Progenitor cell of endocrine pancreas (in vitro differentiated cells): ENCODE measurements at places on chromosomes 3 and 15.

DNA sequence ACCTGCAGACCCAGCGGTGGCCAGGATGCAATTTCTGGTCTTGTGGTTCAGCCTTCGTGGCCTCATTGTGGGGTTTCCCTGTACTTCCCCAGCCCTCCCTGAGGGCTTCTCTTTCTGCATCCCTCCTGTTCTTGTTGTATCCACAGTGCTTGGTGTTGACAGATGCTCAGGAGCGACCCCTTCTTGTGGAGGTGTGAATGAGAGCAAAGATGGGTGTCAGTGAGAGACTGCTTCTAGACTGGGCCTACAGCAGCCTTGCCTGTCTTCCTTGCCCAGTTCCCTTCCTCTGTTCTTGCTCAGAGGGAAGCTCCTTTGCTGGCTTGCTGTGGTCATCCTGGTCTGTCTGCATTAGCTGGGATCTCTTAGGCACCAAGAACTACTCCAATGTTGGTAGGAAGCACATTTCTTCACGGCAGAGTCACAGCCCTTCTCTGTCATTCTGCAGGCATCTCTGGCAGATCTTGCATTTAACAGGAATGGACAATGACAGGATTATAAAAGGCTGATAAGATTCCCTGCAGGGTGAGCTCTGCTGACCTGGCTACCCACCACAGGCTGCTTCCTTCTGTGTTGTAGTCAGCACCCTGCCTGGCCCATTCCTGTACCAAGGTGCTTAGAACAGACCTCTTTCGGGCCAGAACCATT is 317.8 kb upstream of the C2CD4B start:
- no peak for DNase-seq
- H3K27me3 ChIP-seq: no peaks in the 10 kb centered on the region
- H3K36me3 ChIP-seq: no peaks in the 10 kb centered on the region
- H3K4me3 ChIP-seq: no peak overlapping the region

DNA sequence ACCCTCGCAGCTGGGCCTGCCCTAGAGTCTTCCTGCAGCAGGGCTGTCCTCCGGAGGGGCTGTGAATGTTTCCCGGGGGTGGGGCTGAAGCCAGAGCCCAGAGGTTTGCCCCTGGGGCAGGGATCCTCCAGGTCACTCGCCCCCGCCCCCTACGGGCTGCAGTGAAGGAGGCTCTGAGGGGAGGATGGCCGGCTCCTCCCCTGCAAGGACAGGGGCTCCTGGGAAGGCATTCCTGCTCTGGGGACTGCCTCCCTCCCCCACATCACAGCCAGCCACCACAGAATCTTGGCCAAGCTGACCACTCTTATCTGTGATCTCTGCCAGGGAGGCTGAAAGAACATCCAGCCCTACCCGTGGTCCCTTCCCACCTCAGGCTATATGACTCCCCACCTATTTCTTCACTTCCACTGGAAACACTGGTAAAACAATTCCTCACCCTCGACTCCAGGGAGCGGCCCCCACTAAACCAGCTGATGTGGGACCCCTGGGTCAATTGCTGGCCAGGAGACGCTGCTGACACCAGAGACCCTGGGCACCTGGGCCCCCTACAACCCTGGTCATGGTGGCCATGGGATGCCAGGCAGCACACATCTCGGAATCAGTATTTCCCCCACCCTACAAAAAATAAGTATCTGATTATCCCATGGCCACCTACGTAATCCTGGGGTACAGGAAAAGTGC is 66.0 kb downstream of the HMCES start:
- H3K4me3 ChIP-seq: peak overlapping the region; percentile 5
- H3K4me1 ChIP-seq: peaks cover 5% of the 10 kb centered on the region
- H3K27ac ChIP-seq: no peak overlapping the region
- H3K27me3 ChIP-seq: peaks cover 17% of the 10 kb centered on the region
- DNase-seq: no peak

DNA sequence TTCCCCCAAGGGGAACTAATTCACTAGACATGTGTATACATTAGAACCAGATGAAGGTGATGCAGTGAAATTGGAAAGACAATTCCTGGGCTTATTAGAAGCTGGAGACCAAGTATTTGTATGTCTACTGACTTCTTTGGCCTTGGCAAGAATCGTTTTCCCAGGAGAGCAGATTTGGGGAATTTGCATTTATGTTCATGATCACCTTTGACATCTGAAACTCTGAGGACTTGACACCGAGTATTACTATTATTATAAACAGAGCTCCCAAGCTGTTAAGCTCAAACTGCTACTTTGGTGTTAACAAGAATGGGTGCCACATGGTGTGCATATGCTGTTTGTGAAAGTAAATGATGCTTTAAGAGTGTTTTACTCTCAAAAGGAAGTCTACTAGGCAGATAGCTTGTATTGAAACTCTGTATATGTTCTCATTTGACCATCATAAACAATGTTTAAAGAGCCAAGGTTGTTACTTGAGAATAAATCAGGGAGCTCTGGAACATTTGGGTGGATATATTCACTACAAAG is 519.8 kb upstream of the GOLIM4 start:
- peaks cover 11% of the 10 kb centered on the region for H3K4me1 ChIP-seq
- H3K36me3 ChIP-seq: no peaks in the 10 kb centered on the region
- no peaks in the 10 kb centered on the region for H3K27me3 ChIP-seq
- DNase-seq: no peak
- no peak overlapping the region for H3K4me3 ChIP-seq
- no peak overlapping the region for H3K27ac ChIP-seq

- H3K27me3 ChIP-seq: peaks cover 24% of the 10 kb centered on the region
- H3K27ac ChIP-seq: peak overlapping the region; percentile 95
- H3K4me3 ChIP-seq: peak overlapping the region; percentile 72
- H3K36me3 ChIP-seq: peaks cover 1% of the 10 kb centered on the region
- peak; percentile 44 for DNase-seq
Measured at GRCh38 chr3:141796889-141797781, 33.9 kb downstream of the GRK7 start.

DNA sequence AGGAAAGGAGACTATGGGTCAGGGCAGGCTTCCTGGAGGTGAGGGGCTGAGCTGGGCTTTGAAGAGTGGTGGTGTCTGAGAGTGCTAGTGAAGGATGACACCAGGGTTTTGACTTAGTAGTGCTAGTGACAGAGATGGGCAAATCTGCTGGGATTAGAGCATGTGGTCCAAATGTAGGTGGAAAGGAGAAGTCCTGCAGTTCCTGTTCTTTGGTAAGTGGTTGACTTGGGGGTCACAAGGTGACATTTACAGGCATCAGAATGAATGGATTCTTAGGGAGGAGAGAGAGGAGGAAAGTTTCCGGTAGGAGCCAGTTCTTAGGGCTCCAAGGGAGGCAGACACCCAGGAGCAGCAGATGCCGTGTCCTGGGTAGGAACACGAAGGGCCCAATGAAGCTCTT is 796 bp upstream of the DOCK3 start:
- peak overlapping the region; percentile 5 for H3K27ac ChIP-seq
- peaks cover 8% of the 10 kb centered on the region for H3K4me1 ChIP-seq
- H3K36me3 ChIP-seq: no peaks in the 10 kb centered on the region
- no peak for DNase-seq
- H3K4me3 ChIP-seq: peak overlapping the region; percentile 66

DNA sequence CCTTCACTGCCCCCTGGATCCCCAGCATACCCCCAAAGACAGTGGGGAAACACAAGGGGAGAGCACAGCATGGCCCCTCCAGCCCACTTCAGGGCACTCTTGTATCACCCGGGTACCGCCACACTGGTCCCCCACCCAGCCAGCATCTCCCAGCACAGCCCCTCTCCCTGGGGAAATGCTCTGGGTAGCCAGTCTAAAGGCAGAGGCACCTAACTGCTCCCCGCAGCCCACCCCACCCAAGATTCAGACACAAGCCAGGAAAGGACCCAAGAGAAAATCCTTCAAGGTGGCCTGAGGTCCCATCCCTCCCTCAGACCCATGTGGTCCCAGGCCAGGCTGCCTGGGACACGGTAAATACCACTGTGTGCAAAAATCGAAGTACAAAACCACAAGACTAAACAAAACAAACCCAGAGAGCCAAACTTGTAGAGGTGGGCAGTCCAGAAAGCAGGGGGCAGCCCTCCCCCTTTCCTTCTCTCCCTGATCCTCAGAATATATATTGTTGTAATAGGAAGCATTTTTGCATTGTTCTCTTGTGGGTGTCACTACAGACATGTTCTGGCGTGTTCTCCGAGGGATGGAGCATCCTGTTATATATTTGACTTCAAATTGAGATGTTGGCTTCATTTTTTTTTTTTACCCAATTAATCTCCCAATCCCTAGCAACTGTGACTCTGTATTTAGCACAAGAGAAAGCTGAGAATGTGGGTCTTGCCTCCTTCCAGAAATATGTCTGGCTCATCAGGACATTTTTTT is 51.7 kb downstream of the GRIP2 start:
- no peak overlapping the region for H3K4me3 ChIP-seq
- no peak for DNase-seq
- H3K27ac ChIP-seq: peak overlapping the region; percentile 73

DNA sequence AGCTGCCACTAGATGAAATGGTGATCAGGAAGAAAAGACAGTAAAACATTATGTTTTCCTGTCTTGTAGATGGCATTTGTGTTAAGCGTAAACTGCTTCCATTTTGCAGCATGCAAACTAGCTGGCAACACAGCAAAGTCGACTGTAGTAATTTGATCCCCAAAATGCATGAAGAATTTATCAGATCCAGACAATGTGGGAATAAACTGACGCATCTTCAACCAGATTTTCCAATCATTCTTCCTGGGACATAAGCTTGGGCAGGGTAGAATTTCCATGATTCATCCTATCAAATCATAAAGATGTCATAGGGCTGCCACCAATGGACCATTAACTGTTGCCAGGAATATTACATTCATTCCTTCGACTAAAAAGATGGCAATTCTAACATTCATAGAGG is 260.3 kb downstream of the ERC2 start:
- peaks cover 2% of the 10 kb centered on the region for H3K4me1 ChIP-seq
- DNase-seq: no peak
- peaks cover 8% of the 10 kb centered on the region for H3K36me3 ChIP-seq
- no peaks in the 10 kb centered on the region for H3K27me3 ChIP-seq

- peaks cover 8% of the 10 kb centered on the region for H3K4me1 ChIP-seq
- peak within 1 kb of the TSS; percentile 50 for H3K27ac ChIP-seq
- H3K27me3 ChIP-seq: peaks cover 47% of the 10 kb centered on the region
- no peaks in the 10 kb centered on the region for H3K36me3 ChIP-seq
- peak within 1 kb of the TSS; percentile 74 for H3K4me3 ChIP-seq
Measured at GRCh38 chr3:50674349-50675178, at the start of gene DOCK3. DOCK3 (plus strand) TSS chr3:50674927; CDS start chr3:50675264, 337 bp downstream.

DNA sequence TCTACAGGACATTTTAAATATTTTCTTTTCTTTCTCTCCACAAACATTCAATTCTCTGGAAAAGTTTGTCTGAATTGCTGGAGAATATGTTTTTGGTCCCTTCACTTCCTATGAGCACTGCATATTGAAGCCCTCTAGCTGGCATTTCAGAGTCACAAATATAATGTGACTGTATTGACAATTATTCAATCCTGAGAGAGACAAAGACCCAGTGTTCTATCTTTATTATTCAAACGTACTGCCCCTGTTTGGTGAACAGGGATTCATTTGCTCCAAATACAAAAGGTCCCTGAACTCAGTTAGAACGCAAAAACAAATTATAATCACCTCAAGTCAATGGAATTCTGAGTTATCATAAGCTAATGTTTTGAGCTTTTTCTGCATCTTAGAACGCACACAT is 173.1 kb upstream of the CDIN1 start:
- H3K4me3 ChIP-seq: no peak overlapping the region
- no peaks in the 10 kb centered on the region for H3K27me3 ChIP-seq
- no peak overlapping the region for H3K27ac ChIP-seq
- DNase-seq: no peak

- no peaks in the 10 kb centered on the region for H3K4me1 ChIP-seq
- no peak overlapping the region for H3K4me3 ChIP-seq
- no peaks in the 10 kb centered on the region for H3K36me3 ChIP-seq
- no peak overlapping the region for H3K27ac ChIP-seq
Measured at GRCh38 chr3:58630076-58630709, 36.4 kb downstream of the FAM3D start.

- H3K36me3 ChIP-seq: peaks cover 10% of the 10 kb centered on the region
- H3K27me3 ChIP-seq: no peaks in the 10 kb centered on the region
Measured at GRCh38 chr3:64380546-64380945, 155.3 kb upstream of the PRICKLE2 start.

GRCh38 chr3:53675942-53676341 is 170.3 kb downstream of the CHDH start:
- no peaks in the 10 kb centered on the region for H3K36me3 ChIP-seq
- H3K4me1 ChIP-seq: no peaks in the 10 kb centered on the region
- H3K4me3 ChIP-seq: no peak overlapping the region
